ENCODE measurements at places on chromosomes 4 and X. TPM values are rescaled to one million over a fixed set of nuclear protein-coding genes. Genes with fewer than 3 reads are reported as not detected.

GRCh38 chr4:650461-650860 is 23.6 kb downstream of the ATP5ME start:
- no peak for ATAC-seq

GRCh38 chr4:38243388-38244053 is 283.3 kb downstream of the PTTG2 start:
- ATAC-seq, result no peak

GRCh38 chrX:124023838-124024238 is 62.3 kb downstream of the STAG2 start:
- peak; percentile 38 for ATAC-seq

- no peak for ATAC-seq
Observed at GRCh38 chr4:164734484-164734883, 19.4 kb upstream of the SMIM31 start.

- no peak for ATAC-seq
Observed at GRCh38 chrX:41542536-41542935, 95.4 kb downstream of the NYX start.

- ATAC-seq, result peak; percentile 33
Observed at GRCh38 chr4:38396845-38397547, 267.0 kb upstream of the KLF3 start.

DNA sequence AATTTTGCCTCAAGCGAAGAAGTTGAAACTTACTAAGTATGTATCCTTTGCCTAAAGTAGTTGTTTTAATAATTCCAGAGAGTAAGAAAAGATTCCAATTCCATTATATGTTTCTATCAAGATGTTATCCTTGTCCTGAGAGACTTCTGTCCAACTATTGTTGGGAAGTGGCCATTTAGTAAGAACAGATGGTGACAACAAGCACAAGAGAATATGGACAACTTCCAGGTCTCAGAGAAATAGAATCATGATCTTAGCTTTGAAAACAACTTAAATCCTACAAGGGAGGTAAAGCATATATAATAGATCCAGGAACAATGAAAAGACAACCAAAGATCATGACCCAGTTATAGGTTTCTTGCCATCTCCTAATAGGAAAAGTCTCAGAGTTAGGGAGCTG is 486.6 kb upstream of the PCDH10 start:
- ATAC-seq, result no peak

DNA sequence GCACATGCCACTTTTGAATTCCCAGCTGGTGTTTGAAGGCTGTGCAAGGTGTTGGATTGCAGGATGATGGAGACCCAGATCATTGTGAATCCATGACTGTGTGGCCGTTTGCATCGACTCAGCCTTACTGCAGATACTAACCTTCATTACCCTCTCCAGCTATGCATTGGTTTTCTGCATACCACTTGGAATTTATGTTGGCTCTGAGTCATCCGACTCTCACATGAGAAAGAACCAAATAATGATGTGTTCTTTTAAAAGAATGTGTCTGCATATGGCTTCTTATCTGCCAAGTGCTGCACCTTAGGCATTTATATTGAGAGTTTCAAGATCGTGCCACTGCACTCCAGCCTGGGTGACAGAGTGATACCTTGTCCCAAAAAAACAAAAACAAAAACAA is 106.7 kb upstream of the PRKX start:
- peak; percentile 70 for ATAC-seq

DNA sequence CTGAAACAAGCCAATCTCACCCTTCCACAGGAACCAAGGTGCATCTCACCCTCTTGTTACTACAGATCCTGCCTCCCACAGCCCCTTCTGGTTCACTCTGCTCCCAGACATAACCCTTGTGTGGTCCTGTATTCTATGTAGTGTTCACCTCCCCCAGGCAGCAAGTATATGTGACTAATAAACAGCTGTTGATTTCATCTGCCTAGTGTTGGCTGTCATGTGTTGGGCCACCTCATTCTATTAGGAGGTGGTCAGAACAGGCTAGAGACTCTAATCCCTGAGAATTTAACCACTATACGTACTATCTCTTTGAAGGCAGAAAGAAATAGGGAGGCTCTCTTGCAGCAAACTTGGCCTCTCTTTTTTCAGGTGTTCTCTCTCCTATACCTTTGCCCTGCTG is 134.3 kb upstream of the RPL34 start:
- ATAC-seq, result no peak

DNA sequence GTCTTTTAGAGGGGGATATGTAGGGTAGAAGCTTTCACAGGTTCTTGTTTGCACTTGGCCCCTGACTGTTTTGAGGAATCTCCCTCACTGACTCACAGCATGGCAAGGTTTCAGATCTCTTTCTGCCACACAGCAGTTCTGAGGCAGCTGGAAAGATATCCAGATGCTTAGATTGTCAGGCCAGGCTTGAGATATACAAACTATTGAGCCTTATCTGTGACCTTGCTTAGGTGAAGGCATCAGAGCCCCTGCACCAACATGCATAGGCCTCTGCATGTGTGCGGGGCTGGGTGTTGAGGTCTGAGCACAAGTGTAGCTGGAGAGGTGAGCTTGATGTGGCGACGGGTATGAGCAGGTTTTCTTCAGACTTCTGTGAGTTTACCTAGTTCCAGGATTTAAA is 80.9 kb upstream of the MSANTD1 start:
- no peak for ATAC-seq

DNA sequence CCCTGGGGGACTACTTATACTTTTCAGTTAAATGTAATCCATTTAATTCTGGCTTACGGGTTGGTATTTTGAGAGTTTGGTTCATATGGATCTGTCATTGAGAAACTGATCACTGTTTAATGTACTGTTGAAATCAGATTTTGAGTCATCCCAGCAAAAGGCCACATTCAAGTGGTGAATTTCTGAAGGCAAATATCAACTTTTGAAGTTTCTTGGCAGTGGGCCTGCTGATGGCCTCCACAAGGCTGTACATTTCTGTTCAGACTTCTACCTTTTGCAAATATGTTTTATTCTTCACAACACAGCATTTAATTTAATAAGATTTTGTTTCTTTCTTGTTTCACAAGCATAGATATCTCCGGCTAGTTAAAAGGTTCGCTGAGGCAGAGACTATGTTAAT is 138.7 kb downstream of the PDGFC start:
- no peak for ATAC-seq

GRCh38 chr4:8390577-8390976 is 49.9 kb downstream of the ACOX3 start:
- no peak for ATAC-seq

CFI gene
- total RNA-seq, result 246 TPM

TAB3 gene
- total RNA-seq, result 5.8 TPM

SSR4 gene
- total RNA-seq, result 327 TPM

IRS4 gene
- total RNA-seq, result 0.18 TPM

SOWAHB gene
- total RNA-seq, result 0.21 TPM

GPC4 gene
- 2.2 TPM for total RNA-seq

CLDN22 gene
- 0.33 TPM for total RNA-seq

TXK gene
- total RNA-seq, result 2.4 TPM

UGT2B11 gene
- total RNA-seq, result not detected

CAPN6 gene
- total RNA-seq, result 0.14 TPM
